Airway epithelial cell (primary cell): ENCODE measurements at places on chromosomes 5 and 9. TPM values are rescaled to one million over a fixed set of nuclear protein-coding genes. Genes with fewer than 3 reads are reported as not detected.

Gene WDR70
- 16.1 and 21.2 TPM in 2 replicates for total RNA-seq

Gene DEPDC1B
- 15.7 and 20.7 TPM in 2 replicates for total RNA-seq

Gene SAPCD2
- total RNA-seq, result 31.6 and 31.9 TPM in 2 replicates

Gene PRLR
- total RNA-seq, result 0.05 TPM in 1 of 2 replicates, not detected in the other

Gene IL4
- not detected in 2 replicates for total RNA-seq

Gene C9orf153
- total RNA-seq, result not detected in 2 replicates
